GM20000 (cell line): ENCODE measurements at places on chromosomes 1 and 21.

DNA sequence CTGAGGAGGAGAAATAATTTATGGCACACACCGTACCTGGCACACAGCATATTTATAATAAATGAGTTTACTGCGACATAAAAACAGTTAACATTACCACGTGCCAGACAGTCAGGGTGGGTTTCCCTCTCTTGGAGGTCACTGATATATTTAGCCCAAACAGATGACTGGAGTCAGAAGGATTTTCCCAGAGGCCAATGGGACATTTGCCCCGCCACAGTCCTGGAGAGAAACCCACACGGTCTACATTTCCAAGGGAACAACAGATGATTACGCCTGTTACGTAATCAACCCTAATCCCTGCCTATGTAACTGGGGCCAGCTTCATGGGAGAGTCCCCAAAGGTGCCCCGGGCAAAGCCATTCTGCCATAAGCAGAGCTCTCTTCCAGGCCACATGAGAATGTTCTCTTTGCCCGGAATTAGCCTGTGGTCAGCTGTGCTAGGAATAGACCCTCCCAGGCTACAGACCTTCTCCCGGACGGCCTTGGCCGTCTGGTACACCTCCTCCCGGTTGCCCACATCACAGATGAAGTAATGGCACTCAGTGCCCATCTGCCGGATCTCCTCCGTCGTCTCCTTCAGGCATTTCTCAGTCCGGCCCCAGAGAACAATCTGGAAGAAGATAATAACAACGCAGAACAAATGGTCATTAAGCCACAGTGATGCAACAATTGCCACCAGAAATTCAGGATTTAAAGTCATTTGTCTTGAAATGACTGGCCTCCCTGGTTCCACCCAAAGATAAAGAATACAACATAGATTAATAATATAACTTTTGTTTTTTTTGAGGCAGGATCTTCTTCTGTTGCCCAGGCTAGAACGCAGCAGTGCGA is 37.7 kb downstream of the DHRS3 start:
- no peak for DNase-seq

DNA sequence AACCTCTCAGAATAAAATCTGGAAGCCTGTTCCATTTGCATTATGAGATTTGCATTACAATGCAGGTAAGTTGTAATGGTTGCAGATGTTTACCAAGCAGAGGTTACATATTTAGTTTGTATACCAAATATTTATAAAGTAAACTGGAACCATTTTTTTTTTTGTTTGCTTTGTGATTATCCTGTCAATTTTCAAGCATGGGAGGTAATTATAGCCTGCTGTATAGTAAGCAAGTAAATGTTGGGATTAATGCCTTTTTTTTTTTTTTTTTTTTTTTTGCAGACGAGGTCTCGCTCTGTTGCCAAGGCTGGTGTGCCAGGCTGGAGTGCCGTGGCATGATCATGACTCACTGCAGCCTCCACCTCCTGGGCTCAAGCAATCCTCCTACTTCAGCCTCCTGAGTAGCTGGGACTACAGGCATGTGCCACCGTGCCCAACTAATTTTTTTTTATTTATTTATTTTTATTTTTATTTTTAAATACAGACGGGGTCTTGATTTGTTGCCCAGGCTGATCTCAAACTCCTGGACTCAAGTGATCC is 21.0 kb downstream of the NFYC start:
- no peak for DNase-seq

- no peak for DNase-seq
Observed at GRCh38 chr1:54462597-54463258, 56.5 kb upstream of the SSBP3 start.

DNA sequence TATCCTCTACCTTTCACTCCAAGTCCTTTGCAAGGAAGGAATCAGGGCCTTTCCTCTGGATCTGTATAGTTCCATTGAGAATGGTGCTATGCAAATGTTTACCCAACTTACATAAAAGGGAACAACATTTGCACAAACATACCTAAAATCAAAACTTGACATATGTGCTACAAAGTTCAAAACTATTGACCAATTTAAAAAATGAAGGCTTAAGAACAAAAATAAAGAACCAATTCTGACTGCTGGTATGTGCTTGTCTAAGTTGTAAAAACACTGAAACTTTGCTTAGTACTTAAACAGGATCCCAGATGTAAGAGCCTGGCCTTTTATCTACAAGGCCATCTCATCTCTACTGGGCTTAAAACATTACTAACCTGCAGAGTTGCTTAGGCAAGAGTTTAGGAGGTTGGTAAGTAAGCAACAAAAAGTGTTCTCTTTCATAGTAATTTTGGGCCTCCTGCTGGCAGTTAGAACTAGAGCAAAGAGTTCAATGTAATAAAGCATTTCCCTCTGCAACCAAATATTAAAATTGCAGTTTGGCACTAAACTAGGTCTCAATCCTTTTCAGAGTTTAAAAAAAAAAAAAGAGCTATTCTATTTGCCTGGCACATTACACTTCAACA is 2.0 kb downstream of the SCMH1 start:
- DNase-seq: peak; percentile 50

GRCh38 chr1:110605901-110606656 is at the start of gene KCNA2:
Gene KCNA2, minus strand, starts transcription at chr1:110606358. Its CDS starts 1,576 bp downstream, at chr1:110604782.
- peak; percentile 43 for DNase-seq

- no peak for DNase-seq
Observed at GRCh38 chr1:91490501-91490900, 10.2 kb upstream of the CDC7 start.

DNA sequence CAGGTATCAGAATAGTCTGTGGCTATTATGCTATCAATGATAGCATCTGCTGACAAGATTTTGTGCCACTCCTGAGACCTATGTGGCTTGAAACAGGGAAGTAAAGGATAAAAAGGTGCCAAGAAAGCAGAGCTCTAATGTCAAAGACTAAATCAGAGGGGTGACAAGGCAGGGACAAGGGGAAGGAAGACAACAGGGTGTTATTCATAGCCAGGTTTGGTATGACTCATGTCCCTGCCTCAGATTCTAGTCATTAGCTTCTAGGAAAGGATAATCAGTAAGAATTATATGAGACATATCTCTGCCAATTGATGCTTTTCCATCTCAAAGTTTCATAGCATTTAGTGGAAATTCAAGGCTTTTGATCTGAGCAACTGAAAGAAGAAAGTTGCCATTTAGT is 31.8 kb upstream of the PLD5 start:
- no peak for DNase-seq

DNA sequence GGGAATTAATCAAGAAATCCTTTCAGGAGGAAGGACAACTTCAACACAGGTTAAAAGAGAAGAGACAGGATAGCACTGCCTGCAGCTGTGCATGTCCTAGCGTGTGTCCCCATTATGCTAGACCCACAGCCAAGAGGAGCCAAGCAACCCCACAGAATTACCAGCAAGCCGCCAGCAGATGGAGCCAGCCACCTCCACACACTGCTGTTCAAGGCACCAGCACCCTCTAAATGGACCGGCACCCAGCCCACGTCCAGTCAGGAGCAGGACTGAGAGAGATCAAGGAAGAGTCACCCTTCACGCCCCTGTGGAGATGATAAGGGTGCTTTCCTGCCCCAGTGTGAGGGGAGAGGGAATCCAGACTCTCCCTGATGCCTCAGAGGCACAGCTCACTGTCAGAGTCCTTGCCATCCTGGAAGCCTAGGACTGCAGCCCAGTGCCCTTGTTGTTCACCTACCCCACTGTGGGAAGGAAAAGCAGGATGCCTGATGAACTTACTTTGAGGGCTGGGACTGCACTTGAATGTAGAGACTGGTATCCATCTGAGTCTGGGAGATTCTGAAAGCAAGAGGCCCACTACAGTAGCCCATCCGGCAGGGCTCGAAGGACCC is 37.1 kb upstream of the CTTNBP2NL start:
- peak; percentile 57 for DNase-seq

DNA sequence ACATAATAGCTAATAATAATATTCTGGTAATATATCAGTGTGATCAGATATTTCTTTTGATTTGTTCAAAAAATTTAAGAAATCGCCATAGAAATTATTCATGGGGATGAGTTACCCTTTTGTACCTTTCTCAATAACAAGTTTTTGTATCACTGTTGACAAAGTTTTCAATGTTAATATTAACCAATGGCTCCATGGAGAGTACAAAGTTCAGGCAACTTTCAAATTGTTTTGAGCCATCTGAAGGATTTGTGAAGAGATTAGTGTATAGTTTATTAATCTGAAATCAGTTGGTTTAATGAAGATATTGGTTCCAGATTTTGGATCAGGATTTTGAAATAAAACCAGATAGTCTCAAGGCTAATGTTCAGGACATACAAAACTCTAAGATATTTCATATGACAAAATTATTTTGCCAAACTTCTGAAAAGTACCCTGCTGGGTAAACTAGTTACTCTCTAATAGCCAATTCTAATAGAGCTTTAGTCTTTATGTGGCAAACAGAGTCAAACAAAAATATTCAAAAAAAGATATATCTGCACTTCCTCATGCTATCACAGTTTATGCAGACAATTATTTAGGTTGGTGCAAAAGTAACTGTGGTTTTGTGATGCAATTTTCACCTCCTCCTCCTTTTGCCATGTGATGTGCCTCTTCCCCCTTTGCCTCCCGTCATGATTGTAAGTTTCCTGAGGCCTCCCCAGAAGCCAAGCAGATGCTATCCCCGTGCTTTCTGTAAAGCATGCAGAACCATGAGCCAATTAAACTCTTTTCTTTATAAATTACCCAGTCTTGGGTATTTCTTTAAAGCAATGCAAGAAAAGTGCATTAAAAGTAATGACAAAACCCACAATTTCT is 1105.0 kb downstream of the PLA2G4A start:
- no peak for DNase-seq

DNA sequence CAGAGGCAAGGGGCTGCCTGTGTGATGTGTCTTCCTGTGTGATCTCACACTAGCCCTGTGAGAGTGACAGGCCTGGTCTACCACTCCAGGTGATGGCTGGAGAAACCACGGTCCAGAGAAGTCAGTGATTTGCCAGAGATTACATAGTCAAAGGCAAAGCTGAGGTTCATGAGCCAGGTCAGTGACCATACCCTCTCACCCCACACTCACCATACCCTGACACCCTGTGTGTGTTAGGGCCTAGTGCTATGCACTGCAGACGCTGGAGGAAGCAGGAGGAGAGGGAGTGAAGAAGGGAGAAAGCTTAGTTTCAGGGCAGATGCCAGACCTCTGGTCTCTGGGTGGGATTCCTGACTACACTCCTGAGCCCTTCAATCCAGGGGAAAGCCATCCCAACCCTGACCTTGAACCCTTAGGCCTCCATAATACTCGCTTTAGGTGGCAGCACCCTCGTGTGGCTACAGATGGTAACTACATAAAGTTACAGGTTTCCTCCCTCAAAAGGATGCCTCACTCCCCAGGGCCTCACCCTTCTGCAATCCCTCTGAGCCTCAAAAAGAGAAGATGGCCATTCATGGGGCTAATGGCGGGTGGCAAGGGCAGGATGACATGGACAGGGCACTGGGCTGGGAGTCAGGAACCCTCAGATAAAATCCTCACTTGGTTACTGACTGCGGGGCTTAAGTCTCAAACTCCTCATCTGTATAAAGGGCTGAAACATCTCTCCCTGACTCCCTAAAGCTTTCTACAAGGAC is 20.8 kb upstream of the SDC3 start:
- DNase-seq: peak; percentile 62

GRCh38 chr1:184935920-184936798 is 38.1 kb downstream of the NIBAN1 start:
- no peak for DNase-seq

GRCh38 chr1:30527511-30528140 is 195.8 kb downstream of the MATN1 start:
- no peak for DNase-seq

DNA sequence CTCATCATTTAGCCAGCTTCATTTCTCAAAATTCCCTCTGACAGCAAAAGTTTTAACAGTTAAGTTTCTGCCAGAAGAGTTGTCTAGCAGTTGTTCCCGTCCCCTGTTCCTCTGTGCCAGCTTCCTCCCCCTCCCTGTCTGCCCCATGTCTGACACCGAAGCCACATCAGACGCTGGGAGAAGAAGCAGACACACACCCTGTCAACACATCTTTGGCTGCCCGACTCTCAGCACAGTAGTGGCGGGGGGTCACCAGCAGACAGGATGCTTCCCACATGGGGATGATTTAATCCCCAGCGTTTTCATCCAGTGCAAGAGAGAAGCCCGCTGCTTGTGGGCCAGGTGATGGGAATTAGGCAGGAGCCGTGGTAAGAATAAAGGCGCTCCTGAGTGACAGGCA is 379.4 kb upstream of the RUNX1 start:
- DNase-seq: no peak

- DNase-seq: no peak
Observed at GRCh38 chr21:33127868-33128242, 57.9 kb downstream of the OLIG1 start.

DNA sequence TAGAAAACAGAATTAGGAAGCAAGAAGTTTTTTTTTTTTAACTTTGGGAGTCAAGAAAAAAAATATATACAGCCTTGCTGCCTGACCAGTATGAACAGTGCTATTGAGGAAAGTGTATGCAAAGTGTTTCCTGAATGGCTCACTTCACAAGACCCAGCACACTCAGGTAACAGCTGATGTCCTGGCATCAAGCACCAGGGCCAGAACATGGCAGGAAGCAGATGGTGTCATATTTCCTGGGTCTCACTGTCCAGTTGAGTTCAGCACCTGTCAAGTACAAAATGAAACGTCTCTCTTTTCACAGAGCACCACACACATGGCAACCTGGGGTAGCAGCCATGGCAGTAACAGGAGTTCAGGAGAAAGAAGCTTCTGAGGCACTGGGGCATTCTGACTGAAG is 372.3 kb downstream of the TTLL7 start:
- DNase-seq: no peak

DNA sequence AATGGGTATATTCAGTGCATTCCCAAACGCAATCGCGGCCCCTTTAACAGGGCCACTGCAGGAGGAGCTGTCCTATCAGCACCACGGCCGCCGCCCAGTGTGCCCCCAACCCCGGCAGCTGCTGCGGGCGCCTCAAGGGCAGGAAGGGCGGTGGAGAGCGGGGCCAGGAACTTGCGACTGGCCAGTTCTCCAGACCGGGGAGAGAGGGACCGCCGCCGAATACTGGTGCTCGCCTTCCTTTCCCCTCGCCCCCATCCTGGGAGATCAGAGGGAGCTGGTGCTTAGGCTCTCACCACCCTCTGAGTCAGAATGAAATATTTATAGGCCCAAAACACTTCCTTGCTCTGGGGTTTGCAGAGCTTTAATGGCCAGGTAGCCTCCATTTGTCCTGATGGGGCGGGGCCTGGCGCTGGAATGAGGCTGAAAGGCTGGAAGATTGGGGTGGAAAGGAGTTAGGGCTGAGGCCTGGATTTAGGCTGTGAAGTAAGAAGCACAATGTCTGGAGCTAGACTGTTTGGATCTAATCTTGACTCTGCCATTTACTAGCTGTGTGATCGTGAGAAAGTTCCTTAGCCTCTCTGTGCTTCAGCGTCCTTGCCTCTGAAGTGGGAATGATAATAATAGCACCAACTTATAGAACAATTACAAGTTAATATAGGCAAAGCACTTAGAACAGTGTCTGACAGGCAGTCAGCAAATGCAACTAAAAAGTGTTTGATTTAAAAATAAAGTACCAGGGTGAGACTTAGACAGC is 75.5 kb downstream of the NAV1 start:
- DNase-seq: no peak

DNA sequence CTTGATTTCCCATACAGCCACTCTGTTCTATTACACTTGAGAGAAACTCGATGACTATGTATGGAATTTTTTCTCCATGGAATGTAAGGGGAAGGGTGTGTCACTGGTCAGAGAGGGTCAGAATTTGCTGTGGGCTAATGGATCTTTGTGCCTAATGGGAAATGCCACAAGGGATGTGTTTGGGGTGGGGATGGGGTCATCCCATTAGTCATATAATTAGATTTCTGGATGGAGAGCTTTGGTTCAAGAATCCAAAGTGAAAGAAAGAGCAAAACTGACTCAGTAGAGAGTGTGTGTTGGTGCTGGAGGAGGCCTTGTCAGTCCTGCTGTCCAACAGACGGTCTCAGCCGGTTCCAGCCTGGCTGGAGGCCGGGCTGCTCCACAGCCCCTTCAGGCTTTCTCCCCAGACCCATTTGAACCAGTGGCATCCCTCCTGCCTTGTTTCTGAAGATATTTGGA is 86.4 kb downstream of the LAMC2 start:
- DNase-seq: no peak
